Fibroblast of skin of back (primary cell): ENCODE measurements at places on chromosomes 4 and X.

DNA sequence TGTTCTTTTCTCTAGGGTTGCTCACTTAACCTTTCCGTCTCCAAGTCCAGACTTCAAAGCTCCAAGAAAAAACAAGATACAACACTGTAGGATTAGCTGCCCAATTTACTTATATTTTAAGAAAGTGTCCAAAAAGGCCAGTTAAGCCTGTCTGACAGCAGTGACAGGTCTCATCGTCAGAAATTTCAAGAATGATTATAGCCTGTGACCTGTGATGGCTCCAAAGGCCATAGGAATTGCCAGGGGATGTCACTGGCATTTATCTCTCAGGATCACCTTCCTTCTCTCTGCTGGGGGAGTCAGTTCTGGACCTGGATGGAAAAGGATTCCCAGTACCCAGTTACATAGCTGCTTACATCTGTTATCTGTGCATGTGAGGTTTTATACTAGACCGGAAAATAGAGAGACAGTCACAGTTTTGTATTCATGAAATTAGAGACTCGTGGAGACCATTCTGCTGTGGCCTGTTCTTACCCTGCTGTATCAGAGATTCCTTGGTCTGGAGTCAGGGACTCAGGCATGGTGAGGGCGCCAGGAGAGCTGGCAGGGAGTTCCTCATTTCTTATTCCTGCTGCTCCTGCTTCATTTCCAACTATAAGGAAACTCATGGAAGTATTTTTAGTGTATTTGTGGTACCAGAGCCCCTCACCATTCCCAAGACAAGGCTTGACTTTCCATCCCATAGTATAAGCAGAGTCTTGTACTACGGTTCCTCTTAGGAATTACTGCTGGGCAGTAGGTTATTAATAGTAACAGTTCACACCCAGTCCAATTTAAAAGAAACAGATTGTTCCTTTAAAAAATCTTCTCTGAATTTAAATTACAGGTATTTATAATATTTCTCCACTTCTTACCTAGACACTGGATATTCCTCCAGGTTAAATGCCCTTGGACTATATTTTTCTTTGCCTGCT lies 220.8 kb downstream of the SHROOM3 start:
- DNase-seq: peak; percentile 25

GRCh38 chrX:14927401-14927800 lies 54.2 kb downstream of the MOSPD2 start:
- no peak for DNase-seq

- no peak for DNase-seq
These were observed 9.5 kb downstream of the PRMT9 start for GRCh38 chr4:147674496-147674895.

GRCh38 chr4:113674251-113674650 lies 87.3 kb downstream of the CAMK2D start:
- DNase-seq: no peak

- peak; percentile 85 for DNase-seq
These were observed 70.7 kb downstream of the ANKRD50 start for GRCh38 chr4:124641715-124642381.

- DNase-seq: no peak
These were observed 129.7 kb downstream of the HS3ST1 start for GRCh38 chr4:11299016-11299415.

DNA sequence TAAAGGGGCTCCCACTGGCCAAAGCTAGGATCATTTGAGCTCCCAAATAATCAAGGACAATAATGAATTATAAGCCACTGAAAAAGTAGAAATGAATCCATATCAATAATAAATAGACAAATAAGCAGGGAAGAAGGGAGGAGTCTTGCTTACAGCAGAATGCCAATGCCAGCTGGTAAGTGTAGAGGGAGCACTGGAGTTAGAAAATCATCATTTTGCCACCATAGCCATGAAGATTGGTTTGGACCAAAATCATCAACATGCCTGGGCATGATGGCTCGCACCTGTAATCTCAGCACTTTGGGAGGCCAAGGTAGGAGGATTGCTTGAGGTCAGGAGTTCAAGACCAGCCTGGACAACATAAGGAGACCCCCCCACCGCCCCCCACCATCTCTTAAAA lies 20.4 kb upstream of the SH3KBP1 start:
- DNase-seq: no peak

DNA sequence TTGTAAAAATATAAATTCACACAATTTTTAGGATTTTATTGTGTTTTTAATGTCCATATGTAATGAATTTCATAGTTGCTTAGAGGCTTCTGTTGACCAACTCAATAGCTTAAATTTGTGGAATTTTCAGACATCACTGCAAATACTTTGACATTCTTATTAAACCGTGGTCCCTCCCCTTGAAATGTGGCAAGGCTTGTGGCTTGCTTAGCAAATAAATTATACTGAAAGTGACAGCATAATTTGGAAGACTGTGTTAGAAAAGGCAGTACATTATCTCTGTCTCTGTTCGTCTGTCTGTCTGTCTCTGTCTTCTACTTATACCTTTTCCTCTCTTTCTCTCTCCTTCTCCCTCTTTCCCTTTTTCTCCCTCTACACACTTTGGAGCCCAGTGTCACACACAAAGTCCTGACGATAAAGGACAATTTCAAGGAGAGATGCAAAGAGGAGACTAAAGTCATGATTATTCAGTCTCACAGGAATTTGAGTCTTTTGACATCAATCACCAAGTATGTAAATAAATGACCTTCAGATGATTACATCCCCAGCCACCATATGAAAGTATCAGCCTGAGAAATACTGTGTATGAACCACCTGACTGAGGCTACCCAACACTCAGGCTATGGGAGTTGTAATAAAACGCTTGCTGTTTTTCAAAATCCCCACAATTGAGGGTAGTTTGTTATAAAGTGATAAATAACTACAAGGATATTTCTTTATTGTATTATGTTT lies 21.0 kb upstream of the UGT2B7 start:
- DNase-seq: peak; percentile 13

- DNase-seq: no peak
These were observed 29.8 kb upstream of the EPGN start for GRCh38 chr4:74278490-74278889.

DNA sequence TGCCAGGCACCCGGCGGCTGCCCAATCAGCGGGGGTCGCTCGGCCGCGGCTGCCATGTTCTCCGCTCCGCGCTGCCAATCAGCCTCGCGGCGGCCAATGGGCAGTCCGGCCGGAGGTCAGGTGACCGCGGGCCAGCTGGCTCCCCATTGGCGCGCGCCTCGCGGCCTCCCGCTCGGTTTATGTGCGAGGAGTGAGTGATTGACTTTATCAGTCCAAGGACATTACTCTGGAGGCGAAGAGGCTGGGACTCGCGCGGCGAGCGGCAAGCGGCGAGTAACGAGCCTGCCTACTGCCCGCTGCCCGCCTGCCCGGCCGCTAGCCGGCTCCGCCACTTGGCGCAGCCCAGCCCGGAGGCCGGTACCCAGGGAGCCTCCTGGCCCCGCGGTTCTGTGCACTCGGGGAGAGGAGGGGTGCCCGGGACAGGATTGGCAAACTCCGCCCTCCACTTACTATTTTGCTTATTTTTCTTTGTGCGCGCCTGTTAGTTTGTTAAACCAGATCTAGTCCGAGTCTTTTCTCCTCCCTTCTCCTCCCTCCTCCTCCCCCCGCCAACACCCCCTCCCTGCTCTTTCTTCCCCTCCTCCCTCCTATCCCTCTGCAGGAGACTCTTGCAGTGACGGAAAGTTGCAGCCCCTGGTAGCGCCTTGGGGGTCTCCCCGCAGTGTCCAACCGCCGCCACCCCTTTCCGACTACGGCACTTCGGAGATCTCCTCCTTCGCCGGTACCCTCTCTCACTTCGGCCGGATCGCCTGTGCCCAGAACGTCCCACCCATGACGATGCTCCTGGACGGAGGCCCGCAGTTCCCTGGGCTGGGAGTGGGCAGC lies at the start of gene ZIC3:
TSS of gene ZIC3 (plus strand) at position 207 of the 825 bp plus-strand sequence. CDS start at position 772, 565 bp downstream.
- DNase-seq: peak; percentile 80

GRCh38 chr4:87304745-87305432 lies 17.8 kb downstream of the HSD17B13 start:
- DNase-seq: no peak

DNA sequence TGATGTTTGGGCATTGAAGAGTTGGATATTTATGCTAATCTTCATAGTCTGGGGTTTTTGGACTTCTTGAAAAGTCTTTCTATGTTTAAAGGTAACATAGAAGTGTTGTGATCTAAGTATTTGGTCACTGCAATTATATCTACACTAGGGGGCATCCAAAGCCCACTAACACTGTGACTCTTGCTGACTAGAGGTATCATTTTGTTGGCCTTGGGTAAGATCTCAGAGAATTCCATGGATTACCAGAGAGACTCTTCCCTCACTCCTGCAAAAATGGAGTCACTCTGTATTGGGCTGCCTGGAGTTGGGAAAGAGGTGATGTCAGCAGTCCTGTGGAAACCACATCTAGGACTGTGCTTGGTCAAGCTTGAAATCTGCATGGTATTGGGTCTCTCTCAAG lies 1077.6 kb downstream of the FAM133A start:
- no peak for DNase-seq

DNA sequence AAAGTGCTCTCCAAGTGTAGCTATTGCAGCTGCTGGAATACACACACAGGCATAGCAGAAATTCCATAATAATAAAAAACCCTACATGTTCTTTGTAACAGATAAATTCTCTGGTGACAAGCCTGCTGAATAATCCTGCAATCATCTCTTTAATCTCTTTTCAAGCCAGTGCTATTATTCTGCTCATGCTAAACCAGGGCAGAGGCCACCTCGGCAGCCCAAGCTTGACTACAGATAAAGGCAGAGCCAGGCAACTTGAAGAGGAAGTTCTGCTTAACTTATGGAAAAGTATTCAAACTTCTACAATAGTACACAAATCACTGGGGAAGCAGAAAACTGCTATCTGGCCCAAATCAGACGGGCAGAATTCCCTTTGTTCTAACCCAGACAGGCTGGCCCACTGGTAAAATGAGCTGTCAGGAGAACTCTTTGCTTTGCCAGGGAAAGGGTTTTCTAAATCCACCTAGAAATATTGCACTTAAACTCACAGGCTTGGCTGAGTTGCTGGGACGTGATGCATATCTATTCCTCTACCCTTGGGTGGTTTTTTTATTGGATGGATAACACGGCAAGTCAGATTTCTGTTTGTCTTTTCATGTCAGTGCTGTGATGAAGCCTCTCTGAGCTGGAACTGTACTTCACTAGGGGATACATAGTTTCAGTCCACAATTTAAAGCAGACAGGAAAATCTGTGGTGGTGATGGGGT lies 70.5 kb downstream of the GATB start:
- DNase-seq: peak; percentile 53

DNA sequence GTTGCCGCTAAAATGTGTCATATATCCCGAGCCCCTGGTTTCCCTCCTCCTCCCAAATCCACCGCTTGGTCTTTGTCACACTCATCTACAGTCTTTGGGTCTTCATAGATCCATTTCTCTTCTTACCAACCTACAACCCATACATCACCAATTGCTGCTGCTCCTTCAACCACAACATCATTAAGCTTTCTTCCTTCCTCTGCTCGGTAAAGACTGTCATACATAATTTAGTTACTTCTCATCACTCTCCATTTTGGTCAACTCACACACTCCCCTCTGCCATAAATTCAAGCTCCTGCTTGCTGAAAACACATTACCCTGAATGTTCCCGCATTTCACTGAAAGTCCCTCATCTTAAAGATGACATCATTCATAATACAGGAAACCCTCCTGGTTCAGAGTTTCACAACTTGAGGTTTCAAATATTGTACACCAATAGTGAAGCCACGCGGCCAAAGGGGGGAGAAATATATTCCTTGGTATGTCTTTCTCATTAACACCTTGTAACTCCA lies 1.7 kb upstream of the DCTD start:
- no peak for DNase-seq

DNA sequence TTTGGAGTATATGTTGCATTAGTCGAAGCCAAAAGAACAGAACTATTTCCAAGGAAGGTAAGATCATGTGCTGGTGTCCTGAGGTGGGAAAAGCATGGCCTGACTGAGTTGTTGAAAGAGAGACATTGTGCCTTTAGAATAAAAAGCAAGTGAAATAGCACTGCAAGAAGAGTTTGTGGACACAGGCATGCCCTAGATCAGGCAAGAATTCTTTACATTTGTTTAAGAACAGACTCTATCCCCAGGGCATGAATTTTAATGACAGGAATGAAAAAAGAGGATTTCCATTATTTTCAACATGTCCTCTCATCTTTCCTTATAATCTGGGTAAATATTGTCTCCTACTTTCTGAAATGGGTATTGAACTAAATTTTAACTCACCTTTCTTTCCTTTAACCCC lies 516.2 kb upstream of the GALNT7 start:
- DNase-seq: no peak

- no peak for DNase-seq
These were observed 891 bp downstream of the CISD2 start for GRCh38 chr4:102869569-102870197.
